ENCODE measurements at places on chromosomes 1 and 21.
A peak's percentile ranks its signal among the peaks of the same experiment; 100 is the strongest.

DNA sequence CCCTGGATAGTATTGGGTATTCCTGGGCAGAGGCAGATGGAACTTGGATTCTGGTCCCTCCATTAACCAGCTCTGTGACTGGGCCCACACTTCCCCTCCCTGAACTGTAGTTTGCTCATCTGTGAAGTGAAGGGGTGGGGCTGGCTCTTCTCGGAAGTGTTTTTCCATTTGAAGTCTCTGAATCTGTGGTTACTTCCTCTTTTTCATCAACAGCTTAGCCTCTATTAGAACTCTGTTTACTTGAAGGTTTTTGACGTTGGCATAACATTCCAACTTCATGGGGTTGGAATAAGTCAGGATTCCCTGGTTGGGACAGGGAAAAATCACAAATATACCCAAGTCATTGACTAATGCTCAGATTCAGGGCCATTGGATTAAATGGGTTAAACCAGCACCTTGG lies 3.6 kb downstream of the KIAA0040 start:
- no peak for DNase-seq

DNA sequence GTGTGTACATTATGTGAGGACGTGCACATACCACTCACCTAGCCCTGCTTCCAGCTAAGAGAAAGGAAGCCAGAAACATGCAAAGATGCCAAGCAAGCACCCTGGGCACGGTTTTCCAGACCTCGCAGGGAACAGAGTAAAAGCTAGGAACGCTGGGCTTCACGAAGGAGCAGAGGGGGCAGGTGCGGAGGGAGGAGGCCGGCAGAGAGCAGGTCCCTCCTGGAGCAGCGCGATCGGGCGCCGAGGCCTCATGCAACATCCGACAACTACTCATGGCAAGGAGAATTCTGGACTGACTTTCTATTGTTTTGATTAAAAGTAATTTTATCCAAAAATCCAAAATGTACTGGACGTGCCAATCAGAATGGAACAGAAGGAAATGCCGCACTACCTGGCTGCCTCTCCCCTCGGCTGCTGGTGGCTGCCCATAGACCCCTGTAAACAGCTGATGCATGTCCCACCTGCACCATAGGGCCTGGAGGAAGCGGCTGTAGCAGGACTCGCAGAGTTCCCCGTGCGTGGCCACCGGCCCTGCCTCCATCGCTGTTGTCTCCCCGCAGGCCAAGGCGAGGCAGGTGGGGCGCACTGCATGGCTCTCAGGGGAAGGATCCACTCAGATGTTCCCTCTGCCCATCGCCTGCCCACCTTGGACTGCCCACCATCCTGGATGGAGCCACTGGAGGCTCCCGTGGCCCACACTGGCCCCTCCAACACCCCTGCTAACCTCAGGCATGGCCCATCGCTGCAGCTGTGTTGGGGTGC lies 93.5 kb downstream of the WDR4 start:
- DNase-seq, result no peak

GRCh38 chr1:51421964-51422363 lies 91.6 kb upstream of the TTC39A start:
- no peak for DNase-seq

- DNase-seq, result no peak
These were observed 771.1 kb upstream of the ADGRL4 start for GRCh38 chr1:79777481-79778219.

DNA sequence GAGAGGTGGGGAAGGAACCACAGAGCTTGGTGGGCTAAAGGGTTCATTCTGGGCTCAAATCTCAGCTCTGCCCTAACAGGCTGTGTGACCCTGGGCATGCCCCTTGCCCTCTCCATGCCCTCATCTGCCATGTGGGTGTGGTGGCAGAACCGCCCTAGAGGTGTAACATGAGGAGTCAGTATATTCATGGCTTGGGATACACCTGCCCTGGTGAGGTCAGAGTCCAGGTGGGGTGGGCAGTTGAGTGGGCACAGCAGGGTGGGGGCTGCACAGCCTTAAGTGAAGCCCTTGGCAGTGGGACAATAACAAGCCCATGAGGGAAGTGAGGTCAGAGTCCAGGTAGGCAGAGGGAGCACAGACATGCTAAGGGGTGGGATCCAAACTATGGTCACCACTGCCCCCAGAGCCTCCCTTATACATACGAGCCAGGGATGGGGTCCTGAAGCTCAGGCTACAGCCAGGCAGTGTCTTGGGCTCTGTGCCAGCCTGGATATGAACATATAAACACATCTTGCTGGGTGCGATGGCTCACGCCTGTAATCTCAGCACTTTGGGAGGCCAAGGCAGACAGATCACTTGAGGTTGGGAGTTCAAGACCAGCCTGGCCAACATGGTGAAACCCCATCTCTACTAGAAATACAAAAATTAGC lies 59.0 kb upstream of the EFHD2 start:
- no peak for DNase-seq

DNA sequence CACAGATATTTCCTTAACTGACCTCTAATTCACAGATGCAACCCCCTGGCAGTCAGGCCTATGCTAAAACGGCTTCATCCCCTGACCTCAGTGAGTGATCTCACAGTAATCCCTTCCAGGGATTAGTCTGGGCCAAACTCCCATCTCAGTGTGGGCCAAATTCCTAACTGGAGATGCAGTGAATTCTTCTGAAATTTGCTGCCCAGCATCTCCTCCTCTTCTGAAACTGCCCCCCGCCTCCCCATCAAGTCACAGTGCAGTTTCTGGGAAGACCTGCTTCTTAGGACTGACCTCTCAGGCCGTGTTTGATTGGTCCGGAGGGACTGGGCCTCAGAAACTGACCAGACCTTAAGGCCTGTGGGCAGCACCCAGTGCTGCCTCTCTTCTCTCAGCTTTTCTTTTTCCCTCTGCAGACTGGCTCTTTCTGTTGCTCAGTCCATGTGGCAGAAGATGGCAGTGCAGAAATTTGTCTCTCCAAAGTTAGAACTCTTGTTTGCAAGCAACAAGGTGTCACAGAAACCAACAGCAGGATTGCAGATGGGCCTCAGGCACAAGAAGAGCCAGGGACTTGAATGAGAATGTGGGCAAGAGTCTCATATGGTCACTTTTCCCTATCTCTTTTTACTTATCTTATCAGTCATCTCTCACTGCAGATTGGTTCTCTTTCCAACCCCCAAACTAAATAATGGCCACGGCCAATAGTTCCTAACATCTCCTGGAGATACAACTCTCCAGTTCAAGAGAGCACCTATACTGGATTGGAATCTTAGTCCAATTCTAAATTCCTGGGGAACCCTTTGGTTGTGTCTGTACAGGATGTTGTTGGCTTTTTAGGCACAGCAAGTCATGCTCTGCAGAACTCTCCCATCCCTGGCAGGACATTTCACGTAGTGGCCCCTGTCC lies 95.5 kb upstream of the RALGPS2 start:
- no peak for DNase-seq

- no peak for DNase-seq
These were observed 373.7 kb upstream of the C1orf174 start for GRCh38 chr1:4273747-4274146.

- DNase-seq, result no peak
These were observed 22.0 kb downstream of the GFI1 start for GRCh38 chr1:92464588-92465255.

DNA sequence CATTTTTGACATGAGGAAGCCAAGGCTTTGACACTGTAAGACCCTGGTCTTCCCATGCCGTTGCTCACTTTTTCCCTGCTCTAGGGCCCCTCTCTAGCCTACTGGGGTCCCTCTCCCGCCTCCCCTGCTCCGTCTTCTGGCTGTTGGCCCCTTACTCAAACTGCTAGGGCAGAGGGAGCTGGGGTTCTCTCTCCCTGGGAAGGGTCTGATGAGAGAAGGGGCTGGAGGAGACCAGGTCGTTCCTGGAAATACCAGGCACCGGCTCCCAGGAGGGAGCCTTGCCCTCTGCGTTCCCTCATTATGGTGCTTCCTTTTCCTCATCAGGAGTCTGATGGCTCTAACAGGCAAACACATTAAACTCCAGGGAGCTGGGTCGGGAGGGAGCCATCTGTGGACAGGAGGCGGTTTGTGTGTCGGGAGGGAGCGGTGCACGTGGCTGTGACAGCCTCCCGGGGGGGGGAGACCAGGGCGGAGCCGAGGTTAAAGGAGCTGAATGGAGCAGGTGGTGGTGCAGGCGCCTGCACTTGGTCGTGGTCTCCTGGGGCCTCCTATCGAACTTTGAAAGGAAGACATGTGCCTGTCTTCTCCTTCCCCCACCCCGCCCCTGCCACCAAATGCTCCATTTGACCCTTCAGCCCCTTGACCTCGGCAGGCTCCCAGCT lies 35.4 kb upstream of the LHX4 start:
- DNase-seq, result peak; percentile 21

GRCh38 chr1:3525551-3526482 lies 71.4 kb downstream of the ARHGEF16 start:
- no peak for DNase-seq

DNA sequence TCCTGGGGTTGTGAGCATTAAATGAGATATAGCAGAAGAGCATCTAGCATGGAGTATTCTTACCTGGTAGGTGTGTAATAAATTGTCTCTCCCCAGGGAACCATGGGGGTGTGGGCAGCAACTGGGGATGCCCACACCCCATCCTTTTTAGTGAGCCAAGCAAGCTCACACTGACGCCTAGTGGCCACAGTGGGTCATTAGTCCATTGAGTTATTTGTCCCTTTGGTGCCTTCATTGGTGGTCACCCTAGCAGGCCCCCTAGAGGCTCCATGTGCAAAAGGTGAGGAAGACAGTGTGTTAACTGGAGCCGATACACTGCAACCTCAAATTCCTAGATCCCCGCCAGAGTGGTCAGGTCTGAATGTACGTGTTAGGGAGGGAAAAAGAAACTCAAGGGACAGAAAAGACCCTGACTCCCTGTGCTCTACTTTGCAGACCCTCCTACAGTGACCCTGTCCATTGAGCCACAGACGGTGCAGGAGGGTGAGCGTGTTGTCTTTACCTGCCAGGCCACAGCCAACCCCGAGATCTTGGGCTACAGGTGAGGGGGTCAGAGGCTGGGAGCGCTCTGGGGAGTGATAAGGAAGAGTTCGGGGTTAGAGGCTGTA lies 93.3 kb upstream of the CD1D start:
- peak; percentile 91 for DNase-seq

- no peak for DNase-seq
These were observed 5.1 kb upstream of the TMEM269 start for GRCh38 chr1:42779725-42780124.

- DNase-seq, result no peak
These were observed 104.8 kb upstream of the GRIK1 start for GRCh38 chr21:30044447-30045064.

DNA sequence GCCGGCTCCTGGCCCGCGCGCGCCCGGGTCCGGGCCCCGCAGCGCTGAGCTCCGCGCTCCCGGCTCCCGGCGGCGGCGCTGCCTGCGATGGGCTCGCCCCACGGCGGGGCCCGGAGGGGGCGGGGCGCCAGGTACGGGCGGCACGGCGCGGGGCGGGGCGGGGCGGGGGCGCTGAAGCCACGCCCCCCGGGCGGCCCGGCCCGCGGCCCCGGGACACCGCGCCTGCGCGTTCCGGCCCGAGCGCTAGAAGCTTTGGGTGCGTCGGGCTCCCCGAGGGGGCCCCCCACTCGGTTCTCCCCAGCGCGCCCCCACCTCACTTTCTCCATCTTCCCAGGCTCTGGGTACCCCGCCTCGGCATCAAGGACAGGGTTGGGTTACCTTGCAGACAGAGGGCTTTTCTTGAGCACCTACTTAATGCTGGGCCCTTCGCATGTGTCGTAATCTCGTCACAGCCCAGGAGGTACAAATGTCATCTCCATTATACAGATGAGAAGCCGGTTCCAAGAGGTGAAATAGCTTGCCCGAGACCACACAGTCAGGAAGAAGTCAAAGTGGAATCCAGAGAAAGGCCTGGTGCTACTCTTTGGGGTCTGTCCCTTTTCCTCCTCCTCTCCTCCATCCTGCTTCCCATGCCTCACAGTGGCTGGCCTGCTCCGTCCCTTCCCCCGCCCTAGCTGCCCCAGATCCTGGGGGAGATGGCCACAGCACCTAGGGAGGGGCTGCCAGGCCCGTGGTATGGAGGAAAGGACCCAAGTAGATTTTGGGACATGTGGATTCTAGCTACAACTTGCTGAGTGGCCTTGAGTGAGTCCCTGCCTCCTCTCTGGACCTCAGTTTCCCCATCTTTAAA lies 46.5 kb downstream of the RAP1GAP start:
- no peak for DNase-seq

DNA sequence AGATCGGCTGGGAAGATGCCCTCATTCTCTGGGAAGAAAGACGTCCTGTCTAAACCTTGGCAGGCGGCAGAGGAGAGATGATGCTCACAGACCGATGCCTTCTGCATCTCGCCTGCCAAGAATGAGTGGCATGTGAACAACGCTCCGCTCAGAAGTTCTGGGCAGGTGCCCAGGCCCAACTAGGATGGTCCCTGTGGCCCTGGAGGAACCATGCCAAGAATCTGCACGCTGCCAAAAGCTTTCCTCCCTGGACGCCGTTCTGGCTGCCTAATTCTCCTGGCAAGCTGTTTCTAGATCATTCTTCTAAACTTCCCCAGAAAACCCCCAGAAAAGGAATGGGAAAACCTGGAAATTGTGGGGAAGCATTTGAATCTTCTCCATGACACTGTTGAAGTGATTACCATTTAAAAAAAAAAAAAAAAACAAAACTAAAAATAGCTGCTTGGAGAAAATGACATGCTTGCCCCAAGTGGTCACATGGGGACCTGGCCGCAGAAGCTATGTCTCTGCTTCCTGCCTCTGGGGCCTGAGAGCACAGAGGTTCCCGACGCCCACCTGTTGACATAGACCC lies 440.9 kb downstream of the PRDM2 start:
- DNase-seq, result no peak

DNA sequence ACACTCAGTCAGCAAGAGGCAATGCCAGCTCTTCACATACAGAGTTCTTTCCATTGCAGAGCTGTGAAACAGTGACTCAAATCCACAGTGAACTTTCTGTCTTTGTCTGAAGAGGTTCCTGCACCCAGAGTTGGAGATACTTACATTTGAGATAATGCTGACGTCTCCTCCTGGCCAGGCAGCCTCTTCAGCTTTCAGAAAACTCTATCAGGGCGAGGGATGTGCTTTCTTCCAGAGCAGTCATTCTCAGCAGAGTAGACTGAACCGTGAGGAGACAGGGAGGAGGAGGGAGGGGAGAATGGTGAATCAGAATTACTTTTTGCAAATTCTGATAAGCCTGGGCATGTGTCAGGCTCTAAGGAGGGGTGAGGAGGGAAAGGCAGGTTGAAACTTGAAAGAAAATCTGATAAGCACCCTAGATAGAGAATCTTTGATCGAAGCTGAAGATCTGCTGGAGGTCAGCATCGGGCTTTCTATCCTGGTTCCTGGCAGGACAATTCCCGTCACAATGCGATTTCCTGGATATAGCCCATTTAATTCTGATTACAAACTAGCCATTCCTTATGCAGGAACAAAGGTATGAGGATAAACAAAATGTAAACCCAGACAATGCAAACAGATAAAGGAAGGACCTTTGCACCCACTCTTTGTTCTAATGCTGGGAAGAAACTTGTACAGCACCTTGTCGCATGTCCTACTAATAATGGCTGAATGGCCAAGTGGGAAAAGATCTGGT lies 18.9 kb upstream of the NID1 start:
- DNase-seq, result no peak

All from ELF-1 (cell line).